Left cardiac atrium (tissue), 4 donors: ENCODE measurements at places on chromosomes 3 and 15. TPM values are rescaled to one million over a fixed set of nuclear protein-coding genes. Genes with fewer than 3 reads are reported as not detected.

DNA sequence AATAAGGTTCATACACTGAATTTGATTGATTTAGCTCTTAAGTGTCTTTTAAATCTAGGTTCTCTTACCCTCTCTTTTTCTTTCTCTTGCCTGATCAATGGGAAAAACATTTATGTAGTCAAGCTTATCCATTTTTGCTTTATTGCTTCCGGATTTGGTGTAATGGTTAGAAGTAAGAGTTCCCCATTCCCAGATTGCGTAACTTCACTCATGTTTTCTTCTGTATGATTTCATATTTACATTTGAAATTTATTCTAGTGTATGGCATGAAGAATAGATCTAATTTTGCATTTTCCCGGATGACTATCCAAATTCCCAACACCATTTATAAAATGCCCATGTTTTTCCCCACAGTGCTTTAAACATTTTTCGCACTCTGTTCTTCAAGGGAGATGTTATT lies 27.9 kb upstream of the SV2B start:
- no peak for DNase-seq

GRCh38 chr15:78951841-78952238 lies 7.0 kb upstream of the CTSH start:
- no peak for DNase-seq

ROBO2 gene
- total RNA-seq = 8.0 TPM

DNA sequence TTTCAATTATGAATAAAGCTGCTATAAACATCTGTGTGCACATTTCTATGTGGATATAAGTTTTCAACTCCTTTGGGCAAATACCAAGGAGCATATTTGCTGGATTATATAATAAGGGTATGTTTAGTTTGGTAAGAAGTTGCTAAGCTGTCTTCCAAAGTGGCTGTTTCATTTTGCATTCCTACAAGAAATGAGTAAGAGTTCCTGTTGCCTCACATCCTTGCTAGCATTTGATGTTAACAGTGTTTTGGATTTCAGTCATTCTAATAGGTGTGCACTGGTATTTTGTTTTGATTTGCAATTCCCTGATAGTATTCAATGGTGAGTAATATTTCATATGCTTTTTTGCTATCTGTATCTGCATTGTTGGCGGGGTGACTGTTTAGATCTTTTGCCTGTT lies 120.7 kb upstream of the MDFIC2 start:
- no peak for DNase-seq

CHRFAM7A gene
- 1.8 TPM for total RNA-seq

DNAH12 gene
- total RNA-seq = 0.03 TPM

- no peak for DNase-seq
These were observed 62.2 kb upstream of the MCF2L2 start for GRCh38 chr3:183490653-183491052.

KLF15 gene
- total RNA-seq = 32.4 TPM

GRCh38 chr3:187064210-187065115 lies 74.8 kb downstream of the RPL39L start:
- DNase-seq = no peak

GRCh38 chr15:93179072-93179471 lies 90.1 kb upstream of the RGMA start:
- DNase-seq = peak; percentile 39

- no peak for DNase-seq
These were observed 166.9 kb upstream of the UMPS start for GRCh38 chr3:124563376-124563775.

DNA sequence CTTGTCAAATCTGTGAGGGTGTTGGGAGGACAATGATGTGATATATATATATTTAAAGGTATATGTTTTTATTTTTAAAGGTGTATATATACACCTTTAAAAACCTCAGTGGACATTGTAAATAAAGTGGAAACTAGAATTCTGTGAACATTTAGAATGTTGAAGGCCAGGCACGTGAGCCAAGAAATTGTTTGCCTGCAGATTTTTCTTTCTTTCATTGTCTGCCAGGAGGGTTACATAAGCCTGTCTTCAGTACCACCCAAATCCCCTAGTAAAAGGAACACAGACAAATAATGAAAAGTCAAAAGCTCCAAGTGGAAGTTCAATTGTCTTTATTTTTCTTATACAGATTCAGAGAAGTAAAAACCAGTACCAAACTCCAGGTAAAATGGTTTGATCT lies 42.4 kb downstream of the TM4SF4 start:
- no peak for DNase-seq

- DNase-seq = no peak
These were observed 507.4 kb downstream of the FGF12 start for GRCh38 chr3:192219926-192220325.

GRCh38 chr15:55518641-55519040 lies 10.6 kb upstream of the DNAAF4 start:
- no peak for DNase-seq

DNA sequence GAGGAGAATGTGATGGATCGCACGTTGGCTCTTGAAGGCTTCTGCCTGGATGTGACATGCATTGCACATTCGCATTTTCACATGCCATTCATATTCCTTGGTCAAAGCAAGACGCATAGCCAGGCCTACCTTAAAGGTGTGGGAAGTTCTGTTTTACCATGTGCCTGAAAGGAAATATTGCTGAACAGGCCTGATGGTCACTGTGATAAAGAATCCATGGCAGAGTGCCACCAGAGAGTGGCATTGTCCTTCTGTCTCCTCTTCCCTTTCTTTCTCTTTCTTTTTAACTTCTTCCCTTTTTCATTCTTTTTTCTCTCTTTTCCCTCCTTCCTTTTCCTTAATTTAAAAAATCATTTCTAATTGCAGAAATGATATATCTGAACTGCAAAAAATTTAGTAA lies 15.9 kb upstream of the MITF start:
- no peak for DNase-seq

DNA sequence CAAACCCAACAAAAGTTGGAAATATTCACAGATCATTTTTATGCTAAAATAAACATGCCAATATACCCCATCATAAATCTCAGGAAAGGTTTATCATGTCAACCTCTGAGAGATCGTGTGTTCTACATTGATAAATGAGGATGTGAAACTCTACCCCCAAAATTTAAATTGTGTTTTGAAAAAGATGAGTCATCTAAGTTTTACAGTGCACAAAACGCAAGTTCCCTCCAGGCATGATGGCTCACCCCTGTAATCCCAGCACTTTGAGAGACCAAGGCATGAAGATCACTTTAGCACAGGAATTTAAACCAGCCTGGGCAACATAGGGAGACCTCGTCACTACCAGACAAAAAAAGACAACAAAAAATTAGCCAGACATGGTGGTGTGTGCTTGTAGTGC lies 1487.0 kb upstream of the GBE1 start:
- no peak for DNase-seq

DNA sequence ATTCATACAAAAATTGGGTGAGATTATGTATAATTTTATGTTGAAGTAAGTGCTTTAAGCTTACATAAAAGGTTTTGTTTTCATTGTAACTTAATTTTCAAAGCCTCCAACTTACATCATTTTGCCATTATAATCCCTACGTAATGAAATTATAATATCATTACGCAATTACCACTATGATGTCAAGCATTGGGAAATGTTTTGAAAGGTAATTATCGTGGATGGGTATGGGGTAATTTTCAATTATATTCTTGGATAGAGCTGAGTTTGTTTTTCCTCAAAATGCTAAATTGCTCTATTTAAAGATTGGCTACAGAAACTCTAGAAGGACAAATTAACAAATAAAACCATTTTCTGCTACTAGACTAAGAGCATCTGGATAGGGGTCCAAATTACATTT lies 80.2 kb upstream of the FAM3D start:
- DNase-seq = no peak

DNA sequence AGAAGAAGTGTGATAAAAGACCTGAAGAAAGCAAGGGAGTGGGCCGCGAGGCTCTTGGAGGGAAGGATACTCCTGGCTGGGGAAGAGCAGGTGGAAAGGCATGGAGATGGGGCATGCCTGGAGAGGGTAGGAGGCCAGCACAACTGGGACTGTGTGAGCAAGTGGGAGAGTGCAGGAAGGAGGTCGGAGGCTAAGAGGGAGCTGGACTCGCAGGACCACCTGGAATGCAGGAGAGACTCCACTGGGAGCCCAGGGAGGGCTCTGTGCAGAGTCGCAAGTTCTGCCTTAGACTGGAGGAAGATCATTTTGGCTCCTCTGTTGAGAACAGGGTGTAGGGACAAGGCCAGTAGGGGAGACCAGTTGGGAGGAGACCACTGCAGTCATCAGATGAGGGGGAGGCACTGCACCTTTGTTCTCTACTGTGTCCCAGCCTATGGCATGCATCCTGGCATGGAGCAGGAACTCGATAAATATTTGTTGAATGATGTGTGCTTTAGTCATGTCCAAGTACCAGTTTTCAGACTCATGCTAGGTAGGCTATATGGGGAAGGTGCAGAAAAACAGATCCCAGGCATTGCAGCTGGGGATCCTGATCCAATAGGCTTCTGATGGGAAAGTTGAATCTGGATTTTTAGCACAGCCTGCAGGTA lies 13.7 kb downstream of the FAM107A start:
- no peak for DNase-seq

DNA sequence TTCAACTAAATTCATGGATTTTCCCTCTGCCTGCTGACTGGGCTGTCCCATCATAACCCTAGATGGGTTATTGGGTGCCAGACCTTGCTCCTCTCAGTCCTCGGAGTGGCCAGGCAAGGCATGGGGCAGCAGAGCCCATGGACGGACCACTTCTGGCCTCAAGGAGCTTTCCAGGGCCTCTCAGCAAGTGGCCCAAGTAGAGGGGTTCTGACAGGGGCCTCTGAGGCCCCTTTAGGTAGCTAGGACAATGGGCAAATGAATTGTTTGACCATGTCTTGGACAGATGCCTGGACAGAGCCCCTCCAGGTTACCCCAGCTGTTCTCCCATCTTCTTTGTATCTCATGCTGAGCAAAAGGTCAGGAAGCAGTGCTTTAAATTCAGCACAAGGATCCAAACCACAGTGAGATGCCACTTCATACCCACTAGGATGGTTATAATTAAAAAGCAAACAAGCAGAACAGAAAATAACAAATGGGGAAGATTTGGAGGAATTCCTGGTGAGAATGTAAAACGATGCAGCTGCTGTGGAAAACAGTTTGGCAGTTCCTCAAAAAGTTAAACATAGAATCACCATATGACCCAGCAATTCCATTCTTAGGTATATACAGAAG lies 61.6 kb downstream of the SPSB4 start:
- DNase-seq = no peak

ANKRD63 gene
- 0.65 TPM for total RNA-seq

DNA sequence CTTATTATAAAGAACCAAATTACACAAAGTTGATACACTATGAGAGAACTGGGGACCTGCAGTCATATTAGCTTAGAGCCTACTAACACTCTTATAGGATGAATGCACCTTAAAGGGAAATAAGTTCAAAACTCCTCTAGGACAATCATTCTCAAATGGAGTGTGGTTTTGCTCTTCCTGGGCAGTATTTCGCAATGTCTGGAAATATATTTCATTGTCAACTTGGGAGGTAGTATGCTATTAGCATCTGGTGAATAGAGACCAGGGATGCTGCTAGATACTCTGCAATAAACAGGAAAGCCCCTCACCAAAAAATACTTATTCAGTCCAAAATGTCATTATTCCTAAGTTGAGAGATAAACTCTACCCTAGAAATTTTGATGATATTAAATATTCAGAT lies 451.4 kb upstream of the ARPP21 start:
- no peak for DNase-seq

- no peak for DNase-seq
These were observed 18.1 kb upstream of the TMEM40 start for GRCh38 chr3:12777171-12777570.

- no peak for DNase-seq
These were observed 225.8 kb upstream of the NAALADL2 start for GRCh38 chr3:174633342-174633741.

- DNase-seq = no peak
These were observed 181.7 kb upstream of the ZNF717 start for GRCh38 chr3:75967071-75967470.

- no peak for DNase-seq
These were observed 45.7 kb downstream of the CHSY1 start for GRCh38 chr15:101206176-101206591.

CIB2 gene
- 50.3 TPM for total RNA-seq

DNA sequence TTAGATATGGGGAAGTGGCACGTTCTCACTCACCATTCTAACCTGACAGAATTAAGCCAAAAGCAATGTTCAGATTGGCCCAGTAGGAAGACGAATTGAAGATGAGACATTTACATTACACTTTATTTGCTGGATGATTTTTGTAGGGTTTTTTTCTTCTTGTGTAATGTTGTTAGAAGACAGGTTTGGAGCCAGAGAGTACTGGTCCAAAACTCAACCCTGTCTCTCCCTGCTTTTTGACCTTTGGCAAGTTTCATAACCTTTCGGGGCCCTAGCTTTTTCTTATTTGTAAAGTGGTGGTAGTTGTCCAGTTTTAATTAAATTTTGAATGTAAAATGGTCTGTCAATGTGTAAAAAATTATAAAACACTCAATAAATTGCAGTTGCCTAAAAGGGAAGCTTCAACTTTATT lies 29.5 kb downstream of the PDE8A start:
- no peak for DNase-seq

DNA sequence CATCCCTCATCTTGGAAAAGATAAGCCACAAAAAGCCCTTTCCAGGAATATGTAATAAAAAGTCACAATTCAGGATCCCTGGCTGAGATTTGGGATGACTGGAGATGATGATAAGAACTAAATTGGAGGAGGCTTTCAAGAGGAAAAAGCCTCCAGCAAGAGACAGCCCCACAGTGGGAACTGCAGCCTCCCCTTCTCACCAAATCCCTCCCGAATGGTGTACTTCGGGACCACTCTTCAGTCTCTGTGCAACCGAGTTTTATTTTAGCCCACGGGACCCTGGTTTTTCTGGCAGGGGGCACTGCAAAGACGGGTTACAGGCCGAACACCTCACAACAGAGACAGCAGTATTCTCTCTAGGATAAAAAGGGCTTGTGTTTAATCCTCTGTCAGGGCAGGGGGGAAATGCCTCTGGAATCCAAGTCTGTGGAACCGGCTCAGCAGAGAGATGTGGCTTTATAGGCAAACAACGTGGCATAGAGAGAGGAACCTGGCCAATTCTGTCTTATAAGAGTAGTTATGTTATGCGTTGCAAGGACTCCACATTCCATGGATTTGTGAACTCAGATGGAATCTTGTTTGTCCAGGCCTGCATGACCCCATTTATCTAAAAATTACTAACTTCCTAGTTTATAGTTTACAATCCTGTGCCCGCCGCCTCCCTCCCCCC lies 1.2 kb upstream of the LMCD1 start:
- DNase-seq = no peak

- no peak for DNase-seq
These were observed 777 bp upstream of the EIF4A2 start for GRCh38 chr3:186782542-186783057.

TRPM1 gene
- 0.24 TPM for total RNA-seq

- no peak for DNase-seq
These were observed 8.3 kb downstream of the CD200R1 start for GRCh38 chr3:112966633-112967032.
